ENCODE measurements at places on chromosomes 1 and 21. TPM values are rescaled to one million over a fixed set of nuclear protein-coding genes. Genes with fewer than 3 reads are reported as not detected.

The NUDT4B gene
- not detected for total RNA-seq

The MX2 gene
- total RNA-seq, result 13.5 TPM

The PADI3 gene
- 7.1 TPM for total RNA-seq

The CAMK2N1 gene
- total RNA-seq, result 18.9 TPM

The CDC7 gene
- total RNA-seq, result 3.4 TPM

The NUF2 gene
- 2.0 TPM for total RNA-seq

The KCNJ15 gene
- 12.3 TPM for total RNA-seq

The SAMSN1 gene
- total RNA-seq, result 6.4 TPM

The OR2T29 gene
- not detected for total RNA-seq

Data from vagina (tissue), 2 donors.